ENCODE measurements at places on chromosomes 3 and 15. TPM values are rescaled to one million over a fixed set of nuclear protein-coding genes. Genes with fewer than 3 reads are reported as not detected.

GPR156 gene
- total RNA-seq, result not detected

SEMA7A gene
- total RNA-seq, result 91.6 TPM

C3orf49 gene
- total RNA-seq, result not detected

SLC30A4 gene
- total RNA-seq, result 2.9 TPM

CCR2 gene
- total RNA-seq, result not detected

MINDY4B gene
- total RNA-seq, result not detected

P2RY1 gene
- 21.1 TPM for total RNA-seq

SNX1 gene
- 22.4 TPM for total RNA-seq
